ENCODE measurements at places on chromosomes 11 and 22.

DNA sequence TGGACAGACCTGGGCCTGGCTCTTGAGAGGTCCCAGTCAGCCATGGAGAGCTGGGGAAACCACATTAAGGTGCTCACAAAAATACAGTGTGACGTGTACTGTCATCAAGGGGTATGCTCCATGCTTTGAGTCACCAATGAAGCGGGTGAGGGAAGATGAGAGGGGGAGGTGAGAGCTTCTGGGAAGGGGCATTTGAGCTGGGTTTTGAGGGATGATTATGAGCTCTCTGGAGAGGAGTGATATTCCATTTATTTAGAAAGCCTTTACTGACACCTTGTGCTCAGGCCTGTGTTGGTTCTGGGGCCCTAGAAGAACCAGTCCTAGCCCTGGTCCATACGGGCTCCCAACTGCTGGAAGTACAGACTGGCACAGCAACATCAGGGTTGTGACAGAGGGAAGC lies 10.4 kb upstream of the ARHGEF17 start:
- DNase-seq, result no peak

DNA sequence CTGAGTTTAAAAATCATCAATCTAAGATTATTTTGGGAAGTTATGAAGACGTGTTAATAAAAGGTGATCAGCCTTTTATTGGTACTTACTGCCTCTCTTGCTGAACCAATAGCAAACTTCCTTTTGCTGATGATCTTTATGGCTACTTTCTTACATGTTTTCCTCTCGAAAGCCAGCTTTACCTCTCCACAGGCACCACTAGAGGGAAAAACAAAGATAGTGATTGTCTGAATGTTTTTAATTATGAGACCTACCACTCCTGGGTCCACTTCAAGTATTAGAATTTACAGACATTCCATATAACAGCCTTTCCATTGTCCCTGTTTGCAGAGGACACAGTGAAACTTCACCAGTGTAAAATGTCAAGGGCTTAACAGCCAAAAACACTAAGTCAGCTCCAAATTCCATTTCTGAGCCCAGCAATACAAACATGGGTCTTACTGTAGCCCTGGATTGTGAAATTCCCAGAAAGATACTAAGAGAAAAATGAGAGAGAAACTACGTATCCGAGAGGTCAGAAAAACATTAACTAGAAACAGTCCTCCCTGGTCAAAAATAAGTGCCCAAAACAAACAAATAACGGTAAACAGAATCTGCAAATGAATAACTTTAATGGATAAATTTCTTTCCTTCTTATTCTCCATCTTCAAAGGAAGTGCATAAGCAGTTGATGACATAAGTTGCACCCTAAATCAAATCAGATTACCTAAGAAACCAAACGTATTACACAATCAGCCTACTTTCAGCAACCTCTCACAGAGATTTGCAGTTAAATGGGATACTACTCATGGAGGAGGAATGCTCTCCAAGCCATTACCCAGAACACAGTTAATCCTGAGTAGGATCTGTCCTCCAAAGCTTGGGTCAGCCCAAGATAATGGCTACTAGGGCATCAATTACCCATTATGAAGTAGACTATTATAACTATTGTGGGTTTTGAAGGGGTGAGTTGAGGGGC lies 29.5 kb downstream of the CHEK2 start:
- DNase-seq, result no peak

- DNase-seq, result no peak
Observed at GRCh38 chr11:29432719-29433325, 584.0 kb downstream of the KCNA4 start.

DNA sequence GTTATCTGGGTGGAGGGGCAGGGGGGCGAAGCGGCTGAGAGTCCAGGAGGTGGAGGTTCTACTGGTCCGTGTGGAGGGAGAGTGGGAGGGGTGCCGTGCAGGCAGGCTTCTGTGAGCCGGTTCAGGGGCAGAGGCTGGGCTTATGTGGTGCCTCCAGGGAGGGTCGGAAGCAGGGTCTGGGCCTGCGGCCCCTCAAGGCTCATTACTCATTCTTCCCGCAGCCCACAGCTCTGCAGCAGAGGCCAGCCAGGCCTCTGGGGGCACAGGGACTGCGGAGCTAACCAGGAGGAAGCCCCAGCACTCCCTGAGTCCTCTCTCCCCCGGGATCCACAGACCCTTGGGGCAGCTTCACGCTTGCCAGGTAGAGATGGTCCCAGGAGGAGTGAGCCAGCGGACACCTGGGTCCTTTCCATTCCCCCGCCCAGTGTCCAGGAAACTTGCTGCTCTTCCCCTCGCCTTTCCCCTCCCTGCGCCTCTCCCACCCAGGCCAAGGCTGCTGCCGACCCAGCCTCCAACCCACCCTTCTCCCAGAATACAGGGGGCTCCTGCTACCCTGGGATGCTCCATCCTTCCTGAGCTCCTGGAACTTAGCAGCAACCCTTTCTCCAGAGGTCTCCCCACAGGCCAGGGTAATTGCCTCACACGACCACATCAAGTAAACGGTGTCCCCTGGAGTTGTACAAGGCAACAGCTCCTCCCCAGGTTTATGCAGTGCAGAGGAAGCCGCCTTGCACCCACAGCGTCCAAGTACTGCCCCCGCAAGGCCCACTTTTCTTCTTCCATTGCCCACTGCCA lies 6.3 kb downstream of the NRXN2 start:
- no peak for DNase-seq
